NCI-H1048 (cell line): ENCODE measurements at places on chromosomes 16 and 17.

DNA sequence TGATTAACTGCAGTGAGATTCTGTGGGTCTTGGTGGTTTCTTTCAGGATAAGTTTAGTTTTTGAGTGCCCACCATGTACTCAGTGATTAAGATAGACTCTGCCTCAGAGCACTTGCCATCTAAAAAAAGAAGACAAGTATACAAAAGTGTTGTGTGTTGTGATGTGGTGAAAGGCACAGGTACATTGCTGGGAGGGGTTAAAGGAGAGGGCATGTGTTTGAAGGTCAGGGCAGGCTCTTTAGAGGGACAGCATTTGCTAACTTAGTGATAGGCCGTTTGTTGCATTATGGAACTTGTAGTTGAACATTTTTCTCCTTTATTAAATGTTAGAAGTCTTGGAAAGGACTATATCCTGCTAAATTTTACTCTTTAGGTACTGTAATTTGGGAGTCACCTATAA is 26.5 kb downstream of the SF3B3 start:
- DNase-seq = no peak

DNA sequence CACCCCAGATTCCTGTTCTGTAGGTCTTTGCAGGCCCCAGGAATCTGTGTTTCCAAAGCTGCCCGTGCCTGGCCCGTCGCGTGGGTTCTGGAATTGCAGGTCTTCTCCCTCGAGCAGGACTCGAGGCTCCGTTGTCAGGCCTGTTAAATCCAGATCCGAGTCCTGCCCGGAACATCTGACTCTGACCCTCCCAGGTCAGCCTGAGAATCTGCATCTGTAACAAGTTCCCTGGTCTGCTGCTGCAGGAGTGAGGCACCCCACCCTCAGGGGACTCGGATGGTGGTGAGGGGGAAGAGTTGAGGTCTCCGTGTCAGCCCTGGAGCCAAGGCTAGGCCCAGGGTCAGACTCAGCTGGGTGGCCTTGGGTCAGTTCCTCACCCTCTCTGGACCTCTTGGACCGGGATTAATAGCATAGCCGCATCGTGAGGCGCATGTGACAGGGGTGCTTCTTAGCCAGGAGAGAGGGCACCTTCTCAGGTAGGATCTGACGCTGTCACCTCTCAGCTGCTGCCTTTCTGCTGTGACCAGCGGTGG is 8.8 kb downstream of the SPIRE2 start:
- no peak for DNase-seq

DNA sequence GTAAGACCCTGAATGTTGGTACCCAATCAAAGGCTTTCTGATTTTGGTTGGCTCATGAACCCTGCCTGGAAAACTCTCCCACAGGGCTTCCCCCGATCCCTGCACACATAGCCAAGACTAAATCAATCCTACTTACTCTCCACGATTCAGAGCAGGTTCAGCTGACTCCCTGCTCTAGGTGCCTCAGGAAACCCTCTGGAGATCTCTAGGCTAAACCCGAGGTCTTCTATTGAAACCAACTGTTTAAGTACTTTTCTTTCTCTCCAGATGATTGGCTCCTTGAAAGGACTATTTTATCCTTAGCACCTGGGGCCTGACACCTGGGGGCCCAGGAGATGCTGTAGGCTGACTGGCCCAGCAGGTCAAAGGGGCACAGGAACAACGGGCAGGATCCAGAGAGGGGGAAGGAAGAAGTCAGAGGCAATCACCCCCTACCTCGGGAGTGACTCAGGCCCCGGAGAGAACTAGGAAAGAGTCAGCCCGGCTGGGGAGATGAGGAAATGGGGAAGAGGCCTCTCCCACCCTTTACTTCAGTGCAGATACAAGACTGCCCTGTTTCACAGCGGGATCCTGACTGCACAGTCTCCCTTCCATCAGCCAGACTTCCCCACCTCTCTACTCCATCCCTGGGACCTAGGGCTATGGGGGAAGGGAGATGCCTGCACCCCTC is 2.0 kb downstream of the TBC1D10B start:
- DNase-seq = no peak

- no peak for DNase-seq
These were observed 29.4 kb downstream of the AP2B1 start for GRCh38 chr17:35616536-35616935.

GRCh38 chr17:18318117-18318516 is 3.0 kb downstream of the SMCR8 start:
- DNase-seq = no peak

- no peak for DNase-seq
These were observed 205.2 kb downstream of the SLC39A11 start for GRCh38 chr17:72887322-72887721.

DNA sequence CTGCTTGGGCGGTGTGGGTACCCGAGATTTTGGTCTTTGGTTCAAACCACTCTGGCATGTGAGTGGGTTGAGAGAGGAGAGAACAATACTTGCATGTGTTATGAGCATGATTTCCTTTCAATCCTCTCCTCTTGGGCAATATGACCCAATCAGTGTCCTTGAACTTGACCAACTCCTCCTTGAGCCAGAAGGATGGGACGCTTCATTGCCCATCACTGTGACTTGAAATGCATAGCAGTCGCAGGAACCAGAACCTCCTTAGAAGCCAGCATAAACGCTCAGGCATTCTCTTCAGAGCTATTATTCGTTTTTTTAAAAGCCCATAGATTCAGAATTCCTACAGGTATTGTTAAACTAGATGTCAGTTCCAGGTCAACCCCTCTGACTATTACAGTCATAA is 367.4 kb downstream of the HAPSTR1 start:
- DNase-seq = no peak

GRCh38 chr17:72657467-72658317 is 434.8 kb downstream of the SLC39A11 start:
- no peak for DNase-seq

DNA sequence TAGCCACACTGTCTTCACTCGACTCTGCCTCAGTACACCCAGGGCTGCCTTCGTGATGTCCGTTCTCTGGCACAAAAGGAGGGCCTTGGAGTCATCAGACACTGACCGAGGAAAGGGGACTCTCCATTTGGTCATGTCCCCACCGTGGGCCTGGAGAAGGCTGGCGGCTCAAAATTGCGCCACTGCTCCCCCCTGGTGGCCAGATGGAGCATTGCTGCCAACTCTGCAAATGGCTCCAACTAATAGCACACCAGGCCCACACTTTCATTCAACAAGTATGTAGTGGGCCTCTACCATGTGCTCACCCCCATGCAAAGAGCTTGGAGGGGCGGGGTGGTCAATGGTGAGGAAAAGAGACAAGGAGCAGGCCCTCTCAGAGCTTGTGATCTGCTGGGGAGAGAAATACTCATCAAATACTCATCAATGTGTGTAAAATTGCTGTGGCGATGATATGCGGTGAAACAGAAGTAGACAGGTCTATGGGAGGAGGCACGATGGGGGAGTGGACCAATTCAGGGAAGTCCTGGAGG is 5.2 kb upstream of the GRIN2C start:
- DNase-seq = no peak

GRCh38 chr17:37671028-37671823 is 28.0 kb upstream of the DDX52 start:
- DNase-seq = no peak

- no peak for DNase-seq
These were observed 47.9 kb downstream of the COPRS start for GRCh38 chr17:31811101-31811500.

DNA sequence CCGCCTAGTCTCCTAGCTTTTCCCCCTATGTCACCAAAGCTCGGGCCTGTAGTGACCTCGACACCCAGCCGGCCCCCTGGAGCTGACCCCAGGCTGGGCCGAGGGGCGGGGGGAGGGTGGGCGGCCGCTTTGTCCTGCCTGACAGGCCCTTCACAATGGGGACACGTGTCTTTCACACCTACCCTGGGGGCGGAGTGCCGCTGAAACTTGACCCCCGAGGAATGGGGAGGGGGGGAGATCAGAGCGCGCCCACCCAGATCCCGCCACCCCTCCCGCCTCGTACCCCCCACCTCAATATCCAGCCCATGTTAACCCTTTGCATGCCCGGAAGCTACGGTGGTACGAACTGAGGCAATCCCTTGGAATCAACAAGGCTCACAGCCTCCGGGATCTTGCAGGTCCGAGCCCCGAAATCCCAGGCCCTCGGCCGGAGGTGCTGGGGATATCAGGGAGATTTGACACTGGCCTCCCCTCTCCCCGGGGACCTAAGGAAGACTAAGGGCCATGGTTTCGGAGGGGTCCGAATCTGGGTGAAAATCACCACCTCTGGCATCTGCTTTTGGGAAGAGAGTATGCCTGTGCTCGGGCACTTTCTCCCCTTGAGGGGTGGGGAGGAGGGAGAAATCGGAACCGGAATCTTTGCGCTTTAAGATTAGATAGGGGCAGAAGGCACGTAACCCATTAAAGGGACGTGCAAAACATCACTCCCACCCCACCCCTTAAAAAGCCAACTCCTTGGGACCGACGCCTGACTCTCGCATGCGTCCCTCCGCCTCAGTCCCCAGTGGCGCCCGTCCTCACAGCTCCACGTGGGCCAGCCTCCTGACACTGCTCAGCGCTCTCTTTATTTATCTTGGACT is 2.6 kb downstream of the NOG start:
- DNase-seq = no peak

DNA sequence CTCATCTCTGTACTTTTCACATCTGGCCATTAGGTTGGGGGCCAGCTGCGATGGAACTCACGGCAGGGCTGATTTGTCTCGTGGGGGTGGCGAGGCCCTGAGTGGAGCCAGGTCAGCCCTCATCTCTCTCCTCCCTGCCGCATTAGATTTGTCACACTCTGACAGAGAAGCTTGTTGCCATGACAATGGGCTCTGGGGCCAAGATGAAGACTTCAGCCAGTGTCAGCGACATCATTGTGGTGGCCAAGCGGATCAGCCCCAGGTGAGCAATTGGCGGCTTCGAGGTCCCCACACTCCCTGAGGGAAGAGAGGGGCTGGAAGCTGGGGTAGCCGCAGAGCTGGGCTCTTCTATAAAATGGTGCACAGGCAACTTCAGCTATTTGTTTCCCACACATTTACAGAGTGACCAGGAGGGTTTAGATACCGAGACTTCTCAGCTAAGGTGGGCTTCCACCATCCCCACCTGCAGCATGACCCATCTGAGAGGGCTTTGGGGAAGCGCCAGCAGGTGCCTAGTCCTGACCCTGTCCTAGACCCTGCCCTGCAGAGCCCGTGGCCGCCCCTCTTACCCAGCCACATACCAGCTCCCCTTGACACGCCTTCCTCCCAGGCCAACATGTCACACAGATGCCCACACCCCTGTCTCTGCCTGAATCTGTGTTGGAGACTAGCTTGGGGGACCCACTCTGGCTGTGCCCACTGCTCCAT is 8.4 kb downstream of the TMEM98 start:
- DNase-seq = no peak

DNA sequence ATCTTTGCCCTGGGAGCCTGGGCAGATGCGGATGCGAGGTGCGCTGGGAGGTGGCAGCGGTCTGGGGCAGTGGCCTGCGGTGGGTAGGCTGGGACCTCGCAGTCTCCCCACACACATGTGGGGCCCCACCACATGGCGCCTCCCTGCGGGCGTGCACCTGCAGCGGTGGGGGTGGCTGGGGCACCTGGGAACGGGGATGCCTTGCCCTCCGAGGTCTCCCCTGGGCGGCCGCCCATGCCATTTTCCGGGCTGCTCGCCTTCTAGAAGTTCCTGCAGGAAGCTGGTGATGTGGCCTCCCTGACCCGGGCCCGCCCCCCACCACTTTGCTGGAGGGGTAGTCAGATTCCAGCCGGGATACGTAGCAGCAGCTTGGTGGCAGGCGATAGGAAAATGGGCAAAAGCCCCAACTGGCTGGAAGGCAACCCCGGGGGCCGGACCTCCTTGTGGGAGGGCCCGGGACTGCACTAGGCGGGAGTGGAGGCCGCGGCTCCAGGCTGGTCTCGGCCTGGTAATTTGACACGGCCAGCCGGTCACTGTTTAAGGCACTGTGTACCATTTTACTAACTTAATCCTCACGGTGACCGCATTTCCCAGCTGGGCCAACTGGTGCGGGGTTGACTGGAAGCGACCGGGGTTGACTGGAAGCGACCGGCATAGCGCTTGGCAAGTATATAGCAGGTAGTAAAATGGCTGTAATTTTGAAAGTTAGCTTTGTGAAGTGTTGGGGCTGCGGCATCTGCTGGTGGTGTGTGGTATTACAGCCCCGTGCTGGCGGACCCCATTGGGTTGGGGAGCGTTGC is 38.5 kb downstream of the IGF2BP1 start:
- no peak for DNase-seq

DNA sequence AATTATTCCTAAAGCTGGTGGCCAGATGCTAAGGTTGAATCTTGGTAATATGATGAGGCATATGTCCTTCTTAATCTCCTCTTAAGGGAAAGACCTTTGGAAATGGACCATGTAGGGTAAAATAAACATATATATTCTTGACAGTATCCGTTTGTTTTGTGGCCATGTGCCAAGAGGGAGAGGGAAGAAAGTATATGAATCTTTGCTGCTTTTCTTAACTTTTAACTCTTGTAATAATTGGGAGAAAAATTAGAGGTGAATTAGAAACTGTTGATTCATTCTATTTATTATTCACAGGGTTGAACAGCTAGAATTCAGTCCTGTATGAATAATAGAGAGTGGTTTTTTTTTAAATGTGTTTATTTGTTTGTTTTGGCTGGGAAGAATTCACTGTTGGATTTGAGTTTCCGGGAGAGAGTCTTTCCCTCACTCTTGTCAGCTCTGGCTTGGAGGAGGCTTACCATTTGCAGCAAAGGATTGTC is 31.6 kb downstream of the AATF start:
- DNase-seq = no peak

DNA sequence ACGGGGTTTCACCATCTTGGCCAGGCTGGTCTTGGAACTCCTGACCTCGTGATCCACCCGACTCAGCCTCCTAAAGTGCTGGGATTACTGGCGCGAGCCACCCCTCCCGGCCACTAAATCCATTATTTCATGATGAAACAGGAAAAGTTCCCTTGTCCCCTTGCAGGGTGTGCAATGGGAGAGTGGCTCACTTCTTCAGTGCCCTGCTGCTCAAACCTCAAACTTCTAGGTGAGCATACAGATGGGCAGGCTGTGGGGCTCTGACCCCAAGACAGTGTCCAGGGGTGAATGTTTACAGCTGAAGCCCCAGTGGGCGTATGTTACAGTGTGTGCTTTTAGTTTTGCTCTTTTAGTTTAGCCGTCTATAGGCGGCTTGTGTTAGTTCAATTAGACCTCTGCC is 34.7 kb downstream of the GJC1 start:
- DNase-seq = no peak

- DNase-seq = no peak
These were observed 121.4 kb downstream of the BANP start for GRCh38 chr16:88072571-88073001.

DNA sequence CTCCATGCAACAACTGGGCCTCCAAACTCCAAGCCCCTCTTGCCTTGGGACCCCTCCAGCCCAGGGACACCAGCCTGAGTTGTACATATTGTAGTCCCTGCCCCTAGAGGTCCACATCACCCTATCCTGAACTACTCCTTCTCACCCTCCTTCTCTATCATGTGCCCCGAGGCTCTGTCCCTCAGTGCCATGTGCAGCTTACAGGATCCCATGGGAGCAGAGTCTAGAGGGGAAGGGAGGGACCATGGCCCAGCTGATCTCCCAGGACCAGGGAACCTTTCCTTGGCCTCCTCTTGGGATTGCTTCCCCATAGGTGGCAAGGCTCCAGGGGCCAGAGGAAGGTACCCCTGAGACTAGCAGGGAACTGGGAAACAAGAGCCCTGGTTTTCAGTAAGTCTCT is 35.3 kb downstream of the TMEM132E start:
- no peak for DNase-seq

GRCh38 chr17:27293898-27294688 is at the start of gene WSB1:
WSB1 (plus strand) TSS chr17:27294114; CDS start chr17:27294396, 282 bp downstream.
- DNase-seq = peak; percentile 45

GRCh38 chr17:75344666-75345065 is 55.4 kb upstream of the SLC25A19 start:
- no peak for DNase-seq

- no peak for DNase-seq
These were observed 8.0 kb upstream of the SLC35B1 start for GRCh38 chr17:49715717-49716279.
